ENCODE measurements at places on chromosomes 1 and 21.

- DNase-seq, result no peak
Measured at GRCh38 chr1:240073097-240073496, 18.6 kb upstream of the FMN2 start.

DNA sequence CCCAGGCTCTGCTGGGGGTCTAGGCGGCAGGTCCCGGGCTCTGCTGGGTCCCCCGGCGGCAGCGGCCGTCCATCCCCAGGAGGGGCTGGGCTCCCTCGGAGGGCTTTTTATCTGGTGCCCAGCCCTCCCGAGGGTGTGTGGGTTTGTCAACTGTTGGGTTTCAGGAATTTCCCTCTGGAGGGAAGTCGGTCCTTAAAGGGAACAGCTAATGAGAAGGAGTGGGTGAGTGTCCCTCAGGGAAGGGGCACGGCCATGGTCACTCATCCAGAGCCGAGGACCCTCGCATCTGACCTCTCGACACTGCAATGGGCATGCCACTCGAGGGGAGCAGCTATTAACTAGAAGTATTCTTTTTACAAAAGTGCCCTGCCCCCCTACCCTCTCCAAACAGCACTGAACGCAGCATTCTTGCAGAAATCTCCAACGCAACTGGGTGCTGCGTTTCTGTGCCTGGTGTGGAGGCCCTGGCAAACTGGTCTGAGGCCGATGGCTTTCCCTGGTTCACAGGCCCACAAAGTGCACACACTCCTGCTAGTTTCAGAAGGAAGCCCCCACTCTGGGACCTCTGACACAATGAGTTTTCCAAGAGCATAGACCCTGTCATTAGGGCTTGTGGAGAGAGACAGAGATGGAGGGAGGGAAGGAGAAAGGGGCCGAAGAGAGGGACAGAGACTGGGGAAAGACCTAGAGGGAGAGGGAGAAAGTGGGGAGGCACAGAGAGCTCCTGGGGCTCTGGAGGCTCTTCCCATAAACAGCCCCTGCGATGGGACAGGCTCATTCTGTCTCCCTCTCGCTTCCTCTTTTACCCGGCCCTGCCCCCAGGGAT lies 1.0 kb upstream of the TSPEAR start:
- DNase-seq, result no peak

- no peak for DNase-seq
Measured at GRCh38 chr1:62433861-62434617, 2.8 kb upstream of the USP1 start.

DNA sequence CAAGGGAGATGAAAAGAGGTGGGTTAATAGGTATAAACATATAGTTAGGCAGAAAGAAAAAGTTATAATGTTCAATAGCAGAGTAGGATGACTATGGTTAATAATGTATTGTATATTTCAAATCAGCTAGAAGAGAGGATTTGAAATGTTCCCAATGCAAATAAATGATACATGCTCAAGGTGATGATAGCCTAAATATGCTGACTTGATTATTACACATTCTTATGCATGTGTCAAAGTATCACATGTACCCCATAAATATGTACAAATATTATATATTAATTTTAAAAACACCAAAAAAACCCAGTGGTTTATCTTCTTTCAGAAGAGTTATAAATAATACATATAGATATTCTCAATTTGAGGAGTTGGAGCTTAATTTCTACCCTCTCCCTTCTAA lies 38.3 kb upstream of the ZSWIM5 start:
- no peak for DNase-seq

- no peak for DNase-seq
Measured at GRCh38 chr1:208025031-208025430, 114.1 kb upstream of the CD34 start.

DNA sequence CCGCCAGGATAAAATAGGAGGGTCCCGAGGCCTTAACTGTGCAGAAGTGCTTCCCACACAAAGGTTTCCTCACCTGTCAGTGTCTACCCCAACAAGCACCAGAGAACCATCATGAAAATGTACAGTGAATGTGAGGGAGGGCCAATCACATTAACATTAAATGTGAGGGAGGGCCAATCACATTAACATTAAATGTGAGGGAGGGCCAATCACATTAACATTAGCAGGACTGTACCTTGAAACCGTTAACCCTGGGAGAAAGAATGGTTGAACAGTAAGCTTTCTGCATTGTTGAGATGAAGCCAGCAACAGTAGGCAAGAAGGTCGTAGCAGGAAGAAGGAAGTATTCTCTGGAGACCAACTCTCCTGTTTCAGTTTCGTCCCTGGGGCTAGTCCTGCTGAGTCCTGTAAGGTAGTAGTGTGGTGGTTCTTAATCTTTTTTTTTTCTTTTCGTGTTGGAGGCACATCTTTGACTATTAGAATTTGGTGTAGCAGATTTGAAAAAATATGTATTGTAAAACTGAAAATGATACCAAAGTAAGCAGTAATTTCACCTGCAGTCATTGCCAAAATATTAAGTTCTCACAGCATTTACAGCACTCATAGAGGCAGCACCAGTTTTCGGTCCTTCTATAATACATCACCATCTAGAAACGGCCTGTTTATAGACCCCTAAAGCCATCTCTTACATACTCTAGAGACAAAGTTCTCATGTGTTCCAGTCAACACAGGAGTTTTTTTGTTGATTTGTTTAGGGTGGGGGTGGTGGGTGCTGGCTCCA lies 98.6 kb upstream of the PPP2R5A start:
- DNase-seq, result peak; percentile 20

- DNase-seq, result no peak
Measured at GRCh38 chr1:240294566-240294965, 202.9 kb downstream of the FMN2 start.

DNA sequence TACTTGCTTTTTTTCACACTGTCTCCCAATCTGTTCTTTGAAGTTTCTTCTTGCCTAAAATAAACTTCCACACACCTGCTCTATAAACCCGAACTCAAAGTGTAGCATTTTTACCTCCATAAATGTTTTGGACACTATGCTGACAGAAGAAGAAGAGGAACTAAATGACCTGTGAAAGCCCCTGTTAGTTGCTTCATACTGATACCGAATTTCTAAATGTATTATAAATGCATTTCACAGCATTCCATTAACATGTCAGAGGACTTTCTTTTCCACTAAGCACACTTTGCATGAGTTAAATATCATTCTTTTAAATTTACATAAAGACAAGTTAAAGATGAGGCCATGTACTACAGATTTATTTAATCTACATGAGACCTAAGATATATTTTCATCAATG lies 281.0 kb downstream of the SMYD3 start:
- DNase-seq, result no peak

DNA sequence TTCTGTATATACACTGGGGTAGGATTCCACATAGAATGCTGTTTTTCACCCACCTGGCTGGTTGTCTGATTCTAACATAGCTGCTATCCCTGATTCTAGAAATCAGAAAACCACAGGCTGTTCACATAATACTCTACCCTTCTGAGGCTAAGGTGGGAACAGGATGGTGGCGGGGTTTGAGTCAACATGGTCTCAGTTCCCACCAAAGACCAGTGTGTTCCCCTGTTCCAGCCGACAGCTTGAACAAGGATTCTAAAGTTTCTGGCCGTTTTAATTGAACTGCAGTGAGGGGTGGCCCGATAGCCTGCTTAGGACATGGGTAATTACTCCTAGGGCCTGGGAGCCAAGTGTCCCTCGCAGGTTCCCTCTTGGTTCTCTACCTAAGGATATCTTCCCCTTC lies 38.4 kb downstream of the PEX14 start:
- no peak for DNase-seq

DNA sequence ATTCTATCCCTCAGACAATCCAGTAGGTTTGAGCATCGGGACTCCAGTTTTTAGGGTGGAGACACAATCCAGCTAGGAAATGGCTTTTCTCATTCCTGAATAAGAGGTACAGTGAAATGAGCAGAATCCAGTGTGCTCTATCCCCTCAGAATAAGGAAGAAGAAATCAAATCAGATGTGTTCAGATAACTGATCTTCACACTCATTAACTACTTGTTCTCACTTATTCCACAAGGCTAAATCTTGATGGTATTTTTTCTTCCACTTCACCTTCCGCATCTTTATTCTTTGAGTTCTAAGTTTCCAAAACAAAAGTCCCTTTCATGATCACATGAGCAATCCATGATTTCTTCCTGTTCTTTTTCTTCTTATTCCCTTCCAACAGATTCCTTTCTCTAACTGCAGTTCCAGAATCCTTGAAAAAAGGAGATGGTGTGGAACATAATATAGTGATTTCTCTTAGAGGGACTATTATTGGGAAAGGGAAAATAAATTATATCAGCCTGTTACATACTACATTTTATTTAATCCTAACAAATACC lies 1.7 kb downstream of the SYT11 start:
- DNase-seq, result no peak

DNA sequence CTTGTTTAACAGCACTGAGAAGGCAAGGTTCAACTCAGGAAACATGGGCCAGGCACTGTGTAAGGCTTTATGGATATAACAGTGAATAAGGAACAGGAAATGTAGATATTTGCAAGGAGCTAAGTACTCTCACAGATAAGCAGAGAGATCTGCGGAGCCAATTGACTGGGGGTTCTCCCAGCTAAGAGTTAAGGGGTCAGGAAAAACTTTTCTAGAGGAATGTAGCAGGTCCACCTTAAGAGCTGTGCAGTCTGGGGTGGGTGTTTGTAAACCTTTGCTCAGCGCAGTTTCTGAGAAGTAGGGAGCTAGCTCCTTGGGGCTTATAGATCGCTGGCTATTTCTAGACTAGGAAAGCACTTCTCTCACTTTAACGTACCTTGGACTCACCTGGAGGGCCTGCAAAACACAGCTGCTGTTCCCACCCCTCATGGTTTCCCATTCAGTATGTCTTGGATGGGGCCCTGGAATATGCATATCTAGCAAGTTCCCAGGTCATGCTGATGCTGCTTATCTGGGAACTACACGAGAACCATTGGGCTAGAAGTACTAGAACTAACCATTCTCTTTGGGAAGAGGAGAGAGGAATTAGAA lies 51.7 kb downstream of the TLCD4 start:
- no peak for DNase-seq

DNA sequence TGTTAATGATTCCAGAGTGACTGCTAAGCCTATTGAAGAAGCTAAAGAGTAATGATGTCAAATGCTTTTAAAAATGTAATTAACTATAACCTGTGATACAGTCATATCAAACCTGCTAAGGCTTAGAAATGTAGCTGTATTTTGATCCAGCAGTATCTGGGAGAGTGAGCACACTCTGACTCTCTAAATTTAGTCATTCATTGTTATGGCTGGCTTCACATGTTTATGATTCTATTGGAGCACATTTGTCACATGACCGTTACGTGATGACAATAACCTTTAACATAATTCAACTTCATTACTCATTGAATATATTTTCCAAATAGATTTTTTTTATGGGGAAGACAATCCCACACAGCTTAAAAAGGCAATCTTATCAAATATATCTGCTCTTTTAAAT lies 587.1 kb downstream of the LMO4 start:
- no peak for DNase-seq

DNA sequence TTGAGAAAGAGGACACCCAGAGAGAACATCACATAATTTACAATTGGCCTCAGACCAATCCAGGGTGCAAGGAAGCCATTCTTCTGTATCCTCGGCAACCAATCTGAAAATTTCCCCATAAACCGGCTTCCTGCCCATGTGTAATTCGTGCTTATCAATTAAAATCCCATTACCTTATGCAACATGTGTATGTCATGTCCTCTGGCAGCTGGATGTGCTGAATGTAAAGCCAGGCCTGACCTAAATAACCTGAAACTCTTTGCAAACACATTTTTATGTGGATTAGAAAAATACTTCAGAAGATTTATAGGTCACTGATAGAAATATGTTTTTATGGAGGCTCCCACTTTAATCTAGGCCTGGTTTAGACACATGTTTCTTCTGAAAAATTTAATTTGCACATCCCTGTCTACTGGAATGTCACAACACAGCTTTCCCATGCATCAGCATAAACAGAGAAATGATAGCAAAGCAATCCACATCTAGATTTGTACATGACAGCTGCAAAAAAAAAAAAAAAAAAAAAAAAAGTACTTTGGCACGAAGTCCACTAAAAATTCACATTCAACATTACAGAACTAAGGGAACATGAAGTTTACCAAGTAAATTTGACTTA lies 69.4 kb upstream of the SAMSN1 start:
- no peak for DNase-seq

DNA sequence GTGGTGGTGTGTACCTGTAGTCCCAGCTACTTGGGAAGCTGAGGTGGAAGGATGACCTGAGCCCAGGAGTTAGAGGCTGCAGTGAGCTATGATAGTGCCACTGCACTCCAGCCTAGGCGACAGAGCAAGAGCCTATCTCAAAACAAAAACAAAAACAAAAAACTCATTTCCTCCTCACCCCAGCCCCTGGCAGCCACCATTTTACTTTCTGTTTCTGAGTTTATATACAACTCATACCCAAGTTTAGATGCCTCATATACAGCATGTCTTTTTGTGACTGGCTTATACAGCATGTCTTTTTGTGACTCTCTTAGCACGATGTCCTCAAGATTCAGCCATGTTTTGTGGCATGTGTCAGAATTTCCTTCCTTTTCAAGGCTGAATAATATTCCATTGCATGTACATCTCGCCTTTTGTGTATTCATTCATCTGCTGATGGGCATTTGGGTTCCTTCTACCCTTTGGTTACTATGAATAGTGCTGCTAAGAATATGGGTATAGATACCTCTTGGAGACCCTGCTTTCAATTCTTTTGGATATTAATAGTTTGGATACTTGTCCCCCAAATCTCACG lies 14.7 kb downstream of the COA7 start:
- no peak for DNase-seq

DNA sequence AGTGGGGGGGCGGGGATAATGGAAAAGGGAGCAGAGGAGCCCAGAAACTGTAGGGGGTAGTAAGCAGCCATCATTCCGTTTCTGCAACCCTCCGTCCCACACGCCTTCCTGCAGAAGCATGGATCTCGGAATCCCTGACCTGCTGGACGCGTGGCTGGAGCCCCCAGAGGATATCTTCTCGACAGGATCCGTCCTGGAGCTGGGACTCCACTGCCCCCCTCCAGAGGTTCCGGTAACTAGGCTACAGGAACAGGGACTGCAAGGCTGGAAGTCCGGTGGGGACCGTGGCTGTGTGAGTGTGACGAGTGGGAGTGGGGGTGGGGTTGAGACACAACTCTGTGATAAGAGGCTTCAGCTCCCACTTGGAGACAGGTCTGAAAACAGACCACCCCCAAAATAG lies 706 bp downstream of the CREB3L4 start:
- no peak for DNase-seq

GRCh38 chr1:55257958-55258357 lies 42.8 kb upstream of the USP24 start:
- peak; percentile 40 for DNase-seq

DNA sequence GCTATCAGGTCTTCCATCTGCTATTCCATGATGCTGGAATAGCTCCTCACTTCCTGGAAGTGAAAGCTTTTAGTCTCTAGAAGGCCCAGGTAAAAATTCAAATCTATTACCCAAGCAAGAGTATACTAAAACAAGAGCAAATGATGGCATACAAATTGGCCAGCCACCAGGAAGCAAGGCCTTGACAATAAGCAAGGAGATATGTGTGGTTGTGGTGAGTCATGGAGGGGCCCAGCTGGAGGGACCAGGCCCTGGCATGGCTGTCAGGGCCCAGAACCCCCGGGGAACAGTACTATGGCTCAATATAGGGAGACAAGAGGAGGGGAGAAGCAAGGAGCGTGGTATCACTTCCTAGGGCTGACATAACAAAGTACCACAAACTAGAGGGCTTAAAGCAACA lies 358.7 kb downstream of the RRAGC start:
- no peak for DNase-seq
